ENCODE measurements at places on chromosomes 1 and 21. TPM values are rescaled to one million over a fixed set of nuclear protein-coding genes. Genes with fewer than 3 reads are reported as not detected.

Gene INAVA
- not detected for total RNA-seq

Gene TDRD10
- not detected for total RNA-seq

Gene TSPEAR
- total RNA-seq, result not detected

Gene AMY1B
- not detected for total RNA-seq

GRCh38 chr21:44548381-44548780 is 2.9 kb downstream of the KRTAP10-2 start:
- no peak overlapping the region for H3K4me3 ChIP-seq
- peaks cover 13% of the 10 kb centered on the region for H3K4me1 ChIP-seq
- no peaks in the 10 kb centered on the region for H3K27me3 ChIP-seq
- no peak for DNase-seq
- H3K27ac ChIP-seq, result no peak overlapping the region
- H3K36me3 ChIP-seq, result peaks cover 18% of the 10 kb centered on the region

DNA sequence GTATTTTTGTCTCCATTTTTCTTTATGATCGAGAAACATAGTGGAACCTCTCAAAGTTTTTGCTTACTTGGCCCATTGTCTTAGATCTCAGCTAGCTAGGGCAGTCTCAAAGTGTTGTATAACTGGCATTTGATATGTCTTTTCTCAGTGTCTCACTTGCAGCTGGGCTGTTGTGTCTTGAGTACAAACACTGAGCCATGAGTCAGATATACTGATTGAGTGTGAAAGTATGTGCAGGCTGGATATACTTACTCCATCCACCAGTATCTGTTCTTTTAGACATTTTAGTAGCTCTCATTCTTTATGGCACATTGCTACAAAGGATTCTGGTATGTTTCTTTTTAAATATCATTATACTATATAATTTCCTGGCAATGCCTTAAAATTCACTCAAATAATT is 14.3 kb upstream of the GPR52 start:
- H3K4me3 ChIP-seq, result no peak overlapping the region
- H3K36me3 ChIP-seq, result no peaks in the 10 kb centered on the region
- H3K27me3 ChIP-seq, result no peaks in the 10 kb centered on the region
- no peak for DNase-seq

- H3K27ac ChIP-seq, result no peak overlapping the region
- peak overlapping the region; percentile 85 for H3K4me3 ChIP-seq
- peaks cover 7% of the 10 kb centered on the region for H3K4me1 ChIP-seq
- no peaks in the 10 kb centered on the region for H3K36me3 ChIP-seq
These were observed 8.2 kb upstream of the LEMD1 start for GRCh38 chr1:205429762-205430695.

DNA sequence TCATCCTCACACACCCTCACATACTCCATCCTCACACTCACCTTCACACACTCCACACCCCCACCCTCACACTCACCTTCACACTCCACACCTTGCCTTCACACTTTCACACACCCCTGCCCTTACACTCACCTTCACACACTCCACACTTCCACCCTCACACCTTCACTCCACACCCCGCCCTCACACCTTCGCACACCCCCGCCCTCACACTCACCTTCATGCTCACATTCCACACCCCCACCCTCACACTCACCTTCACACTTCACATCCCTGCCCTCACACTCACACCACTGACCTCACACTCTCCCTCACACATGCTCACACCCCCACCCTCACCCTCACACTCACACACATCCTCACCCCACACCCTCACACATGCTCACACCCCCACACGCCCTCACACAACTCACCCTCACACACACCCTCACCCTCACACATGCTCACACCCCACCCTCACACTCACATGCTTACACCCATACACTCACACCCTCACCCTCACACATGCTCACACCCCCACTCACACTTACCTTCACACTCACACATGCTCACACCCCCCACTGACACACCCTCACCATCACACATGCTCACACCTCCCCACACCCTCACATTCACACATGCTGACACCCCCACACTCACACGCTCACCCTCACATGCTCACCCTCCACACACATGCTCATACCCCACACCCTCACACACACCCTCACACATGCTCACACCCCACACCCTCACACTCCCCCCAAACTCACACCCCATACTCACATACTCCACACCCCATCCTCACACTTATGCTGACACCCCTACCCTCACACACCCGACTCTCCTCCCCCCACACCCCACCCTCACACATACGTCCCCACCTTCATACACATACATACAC is 44.5 kb upstream of the EDN2 start:
- H3K36me3 ChIP-seq, result peaks cover 80% of the 10 kb centered on the region
- H3K4me1 ChIP-seq, result peaks cover 18% of the 10 kb centered on the region
- H3K27ac ChIP-seq, result peak overlapping the region; percentile 79
- no peak overlapping the region for H3K4me3 ChIP-seq

DNA sequence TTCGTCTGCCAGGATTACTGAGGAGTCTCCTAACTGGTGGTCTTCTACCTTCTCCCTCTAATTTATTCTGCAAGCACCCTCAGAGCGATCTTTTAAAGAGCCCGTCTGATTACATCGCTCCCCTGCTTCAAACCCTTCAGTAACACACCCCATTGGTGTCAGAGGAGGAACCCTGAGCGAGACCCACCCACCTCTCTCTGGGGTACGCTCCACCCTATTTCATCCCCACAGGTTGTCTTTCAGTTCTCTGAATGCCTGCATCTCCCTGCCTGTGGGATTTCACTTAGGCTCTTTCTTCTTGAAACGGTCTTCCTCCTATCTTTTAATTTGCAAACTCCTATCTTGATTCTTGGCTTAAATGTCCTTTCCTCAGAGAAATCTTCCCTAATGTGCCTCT is 39.4 kb downstream of the C1orf21 start:
- DNase-seq, result no peak
- no peak overlapping the region for H3K4me3 ChIP-seq
- no peaks in the 10 kb centered on the region for H3K4me1 ChIP-seq
- H3K36me3 ChIP-seq, result no peaks in the 10 kb centered on the region
- no peak overlapping the region for H3K27ac ChIP-seq

GRCh38 chr1:57886376-57886775 is 462.5 kb upstream of the DAB1 start:
- no peak overlapping the region for H3K4me3 ChIP-seq
- DNase-seq, result no peak
- H3K27me3 ChIP-seq, result no peaks in the 10 kb centered on the region
- no peaks in the 10 kb centered on the region for H3K4me1 ChIP-seq
- no peak overlapping the region for H3K27ac ChIP-seq

DNA sequence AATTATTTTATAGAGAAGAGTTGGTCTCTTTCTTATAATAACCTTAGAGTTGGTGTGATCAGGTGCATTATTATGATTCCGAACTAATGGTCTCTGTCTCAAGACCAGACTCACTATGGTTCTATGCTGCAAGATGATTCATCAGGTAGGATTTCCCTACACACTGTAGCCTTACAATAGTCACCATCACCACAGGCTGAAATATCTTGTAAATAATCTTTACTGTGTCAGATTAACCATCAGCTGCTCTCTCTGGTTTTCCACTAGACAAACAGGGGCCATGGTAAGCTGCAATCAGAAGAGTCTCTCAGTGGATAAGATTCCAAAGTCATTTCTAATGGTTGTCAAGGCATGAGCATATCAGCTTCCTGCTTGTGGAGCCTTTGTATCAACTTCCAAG is 4.4 kb upstream of the GBP4 start:
- H3K27me3 ChIP-seq, result no peaks in the 10 kb centered on the region
- H3K36me3 ChIP-seq, result peaks cover 17% of the 10 kb centered on the region
- no peak overlapping the region for H3K4me3 ChIP-seq
- DNase-seq, result no peak
- H3K4me1 ChIP-seq, result peaks cover 30% of the 10 kb centered on the region
- no peak overlapping the region for H3K27ac ChIP-seq

DNA sequence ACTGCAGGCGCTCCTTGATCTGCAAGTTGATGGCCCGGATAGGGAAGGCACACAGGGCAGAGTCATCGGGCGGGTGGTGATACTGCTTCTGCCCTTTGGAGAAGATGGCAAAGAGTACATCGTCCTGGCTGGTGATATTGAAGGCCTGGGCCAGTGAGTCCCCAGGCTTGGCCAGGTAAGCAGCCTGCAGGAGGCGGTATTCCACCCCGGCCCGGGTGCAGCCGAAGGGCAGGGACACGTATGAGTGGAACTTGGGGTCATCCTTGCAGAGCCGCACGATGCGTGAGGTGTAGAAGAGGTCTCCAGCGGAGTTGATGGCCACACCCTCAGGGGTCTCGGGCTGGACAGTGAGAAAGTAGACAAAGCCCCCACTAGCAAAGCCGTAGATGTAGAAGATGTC is 27.4 kb downstream of the PLXNA2 start:
- DNase-seq, result no peak
- no peaks in the 10 kb centered on the region for H3K4me1 ChIP-seq
- no peaks in the 10 kb centered on the region for H3K36me3 ChIP-seq
- no peak overlapping the region for H3K4me3 ChIP-seq
- H3K27ac ChIP-seq, result no peak overlapping the region

GRCh38 chr1:59574085-59574484 is 240.7 kb upstream of the HOOK1 start:
- no peak overlapping the region for H3K27ac ChIP-seq
- DNase-seq, result no peak
- no peak overlapping the region for H3K4me3 ChIP-seq
- peaks cover 23% of the 10 kb centered on the region for H3K4me1 ChIP-seq
- H3K36me3 ChIP-seq, result no peaks in the 10 kb centered on the region

GRCh38 chr1:198934901-198935305 is 296.1 kb downstream of the PTPRC start:
- DNase-seq, result peak; percentile 91
- no peak overlapping the region for H3K27ac ChIP-seq
- H3K4me1 ChIP-seq, result peaks cover 28% of the 10 kb centered on the region
- H3K27me3 ChIP-seq, result no peaks in the 10 kb centered on the region
- no peak overlapping the region for H3K4me3 ChIP-seq
- peaks cover 7% of the 10 kb centered on the region for H3K36me3 ChIP-seq

DNA sequence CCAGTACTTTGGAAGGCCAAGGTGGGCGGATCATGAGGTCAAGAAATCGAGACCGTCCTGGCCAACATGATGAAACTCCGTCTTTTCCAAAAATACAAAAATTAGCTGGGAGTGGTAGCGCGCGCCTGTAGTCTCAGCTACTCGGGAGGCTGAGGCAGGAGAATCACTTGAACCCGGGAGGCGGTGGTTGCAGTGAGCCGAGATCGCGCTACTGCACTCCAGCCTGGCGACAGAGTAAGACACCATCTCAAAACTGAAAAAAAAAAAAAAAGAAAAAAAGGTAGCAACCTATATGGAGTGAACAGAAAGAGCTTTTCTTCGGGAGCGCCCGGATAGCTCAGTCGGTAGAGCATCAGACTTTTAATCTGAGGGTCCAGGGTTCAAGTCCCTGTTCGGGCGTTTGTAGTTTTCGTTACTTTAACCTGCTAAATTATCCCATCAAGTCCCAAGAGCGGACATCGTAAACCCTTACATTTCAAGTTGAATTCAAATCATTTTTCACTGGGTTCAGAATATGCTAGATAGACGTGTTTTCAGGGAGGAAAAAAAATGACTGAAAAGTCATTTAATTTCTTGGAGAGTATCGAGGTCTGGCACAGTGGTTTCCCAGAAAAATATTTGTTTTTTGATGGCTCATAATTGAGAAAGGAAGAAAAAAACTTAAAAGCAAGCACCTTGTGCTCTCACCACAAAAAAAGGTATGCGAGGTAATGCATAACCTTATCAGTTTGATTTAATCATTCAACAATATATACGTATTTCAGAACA is 9.8 kb upstream of the MDM4 start:
- H3K4me3 ChIP-seq, result peak overlapping the region; percentile 94
- peak overlapping the region; percentile 99 for H3K27ac ChIP-seq
- DNase-seq, result peak; percentile 93
- H3K36me3 ChIP-seq, result peaks cover 3% of the 10 kb centered on the region
- peaks cover 27% of the 10 kb centered on the region for H3K4me1 ChIP-seq
